Midbrain (tissue), 1 donor: ENCODE measurements at places on chromosomes 6 and 20.

DNA sequence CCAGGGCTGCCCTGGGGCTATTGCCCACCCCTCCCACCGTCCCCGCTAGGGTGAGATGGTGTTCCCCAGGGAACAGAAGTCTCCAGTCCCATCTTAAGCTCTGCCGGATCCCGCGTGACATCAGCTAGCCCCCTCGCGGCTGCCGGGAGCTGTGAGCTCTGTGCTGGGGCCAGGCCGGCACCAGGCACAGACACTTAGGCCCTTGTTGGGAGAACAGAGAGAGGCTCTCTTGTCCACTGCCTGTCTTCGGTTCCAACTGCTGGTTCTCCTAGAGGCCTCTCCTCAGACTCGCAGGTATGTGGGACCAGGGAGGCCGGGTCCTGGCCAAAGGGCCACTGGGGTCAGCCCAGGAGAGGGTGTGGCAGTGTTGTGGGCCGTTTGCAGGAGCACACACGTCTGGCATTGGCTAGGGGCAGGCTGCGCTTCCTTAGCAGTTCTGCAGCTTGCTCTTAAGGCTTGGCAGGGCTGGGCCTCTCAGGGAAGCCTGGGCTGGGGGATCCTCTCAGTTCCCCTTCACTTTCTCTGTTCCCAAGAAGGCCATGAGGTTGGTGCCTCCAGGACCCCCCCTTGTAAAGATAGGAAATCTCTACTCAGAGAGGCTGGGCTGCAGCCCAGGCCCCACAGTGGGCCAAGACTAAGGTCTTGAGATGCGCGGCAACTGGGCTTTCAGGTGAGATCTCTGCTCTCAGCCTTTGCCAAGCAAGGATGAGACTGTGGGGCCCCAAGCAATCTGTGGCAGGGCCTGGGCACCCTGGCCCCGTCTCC is 6.3 kb downstream of the SGK2 start:
- peak; percentile 82 for DNase-seq

DNA sequence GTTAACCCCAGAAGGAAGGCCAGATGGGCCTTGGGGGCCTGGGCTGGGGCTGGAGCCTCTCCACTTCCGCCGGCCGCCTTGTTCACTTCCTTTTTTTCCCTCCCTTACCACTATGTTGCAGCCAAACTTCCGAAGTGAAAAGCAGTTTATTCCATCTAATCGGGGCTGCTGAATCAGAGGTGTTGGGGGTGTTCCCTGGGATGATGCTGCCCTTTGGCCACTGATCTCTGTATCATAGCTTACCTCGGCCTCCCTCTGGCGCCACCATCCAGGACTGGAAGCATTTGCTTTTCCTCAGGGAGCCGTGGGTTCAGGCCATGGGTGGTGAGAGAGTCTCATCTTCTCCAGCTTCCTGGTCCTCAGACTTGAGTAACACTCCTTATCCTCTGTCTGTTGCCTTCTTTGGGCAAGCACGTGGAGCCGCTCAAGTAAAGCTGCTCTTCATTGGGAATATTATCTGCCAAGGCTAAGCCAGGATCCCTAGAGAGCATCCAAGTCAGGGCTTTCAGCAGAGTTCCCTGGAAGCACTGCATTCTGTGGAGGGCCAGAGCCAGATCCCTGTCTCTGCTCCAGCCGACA is 39.6 kb downstream of the SLX4IP start:
- DNase-seq, result peak; percentile 8

DNA sequence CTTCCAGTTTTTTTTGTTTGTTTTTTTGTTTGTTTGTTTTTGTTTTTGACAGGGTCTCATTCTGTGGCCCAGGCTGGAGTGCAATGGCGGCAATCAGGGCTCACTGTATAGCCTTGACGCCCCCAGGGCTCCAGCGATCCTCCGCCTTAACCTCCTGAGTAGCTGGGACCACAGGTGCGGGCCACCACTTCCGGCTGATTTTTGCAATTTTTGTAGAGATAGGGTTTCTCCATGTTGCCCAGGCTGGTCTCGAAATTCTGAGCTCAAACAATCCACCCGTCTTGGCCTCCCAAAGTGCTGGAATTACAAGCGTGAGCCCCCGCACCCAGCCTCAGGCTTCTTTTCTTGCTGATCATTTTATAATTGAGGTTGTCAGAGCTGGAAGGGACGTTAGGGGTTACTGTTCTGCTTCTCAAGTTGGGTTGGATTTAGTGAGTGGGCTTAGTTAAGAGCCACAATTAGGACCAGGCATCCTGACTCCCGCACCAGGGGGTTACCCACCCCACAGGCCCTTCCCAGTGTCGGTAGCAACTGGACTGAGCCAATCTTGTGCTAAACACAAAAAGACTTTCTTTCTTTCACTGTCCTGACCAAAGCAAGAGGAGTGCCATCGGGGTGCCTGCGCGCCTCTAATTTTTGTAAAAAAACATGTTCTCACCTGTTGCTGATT is 13.1 kb upstream of the ZSCAN9 start:
- DNase-seq, result no peak

- no peak for DNase-seq
Observed at GRCh38 chr6:153424719-153425400, 293.8 kb upstream of the RGS17 start.

GRCh38 chr6:112485827-112486212 is 138.7 kb downstream of the RFPL4B start:
- DNase-seq, result no peak

GRCh38 chr20:44979090-44979621 is 12.8 kb downstream of the STK4 start:
- DNase-seq, result peak; percentile 21

- DNase-seq, result no peak
Observed at GRCh38 chr20:31594558-31595379, 10.3 kb upstream of the ID1 start.

DNA sequence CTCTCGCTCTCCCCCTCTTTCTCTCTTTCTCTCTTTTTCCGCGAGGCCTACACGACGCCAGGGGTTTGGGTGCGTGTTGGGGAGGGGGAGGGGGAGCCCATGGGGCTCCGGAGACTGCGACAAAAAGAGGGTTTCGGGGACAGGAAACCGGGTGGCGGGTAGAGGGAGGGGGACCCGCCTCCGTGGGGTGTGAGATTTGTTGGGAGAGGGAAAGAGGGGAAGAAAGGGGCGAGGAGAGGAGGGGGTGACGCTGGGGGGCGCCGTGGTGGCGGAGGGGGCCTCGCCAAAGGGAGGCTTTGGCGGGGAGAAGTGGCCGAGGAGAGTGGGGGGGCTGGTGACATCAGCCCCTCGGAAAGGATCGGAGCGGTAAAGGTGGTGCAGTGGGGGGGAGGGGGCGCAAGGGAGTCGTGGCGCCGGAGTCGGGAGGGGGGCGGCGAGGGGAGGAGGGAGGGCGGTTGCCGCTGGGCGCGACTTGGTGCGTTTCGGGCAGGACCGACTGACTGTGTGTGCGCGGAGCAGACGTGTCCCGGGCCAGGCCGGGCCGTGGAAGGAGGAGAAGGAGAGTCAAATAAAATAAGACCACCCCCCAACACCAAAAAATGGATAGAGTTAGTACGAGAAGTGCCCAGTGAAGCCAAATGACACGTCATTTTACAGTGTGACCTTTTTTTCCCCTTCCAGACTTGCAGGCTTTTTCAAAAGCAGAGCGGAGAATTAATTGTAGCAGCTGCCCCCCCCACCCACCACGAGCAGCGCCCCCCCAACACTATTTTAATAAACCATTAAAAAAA is 39.8 kb downstream of the GNAS start:
- peak; percentile 38 for DNase-seq

DNA sequence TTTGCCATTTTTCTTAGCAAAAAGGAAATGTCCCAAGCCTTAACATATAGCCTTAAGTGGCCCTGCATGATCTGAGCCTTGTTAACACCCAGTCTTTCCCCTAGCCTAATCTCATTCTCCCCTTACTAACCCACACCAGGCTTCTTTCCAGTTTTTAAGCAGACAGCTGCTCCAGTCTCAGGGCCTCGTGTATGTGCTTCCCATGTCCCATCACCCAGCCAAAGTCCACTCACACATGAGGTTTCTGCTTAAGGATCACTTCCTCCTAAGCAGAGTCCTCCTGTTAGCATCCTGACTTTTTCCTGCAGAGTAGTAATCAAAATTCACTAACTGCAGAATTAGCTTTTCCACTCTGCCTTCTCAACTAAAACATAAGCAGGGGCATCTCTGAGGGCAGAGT is 96.1 kb downstream of the SMLR1 start:
- no peak for DNase-seq

- peak; percentile 58 for DNase-seq
Observed at GRCh38 chr6:163329991-163330390, 84.5 kb upstream of the QKI start.

- no peak for DNase-seq
Observed at GRCh38 chr20:10579942-10580341, 93.9 kb downstream of the JAG1 start.

- DNase-seq, result no peak
Observed at GRCh38 chr20:35604449-35604747, 11.2 kb upstream of the SPAG4 start.

GRCh38 chr6:33714385-33715040 is 3.0 kb upstream of the UQCC2 start:
- no peak for DNase-seq

- no peak for DNase-seq
Observed at GRCh38 chr20:58340853-58341252, 31.3 kb downstream of the RAB22A start.

DNA sequence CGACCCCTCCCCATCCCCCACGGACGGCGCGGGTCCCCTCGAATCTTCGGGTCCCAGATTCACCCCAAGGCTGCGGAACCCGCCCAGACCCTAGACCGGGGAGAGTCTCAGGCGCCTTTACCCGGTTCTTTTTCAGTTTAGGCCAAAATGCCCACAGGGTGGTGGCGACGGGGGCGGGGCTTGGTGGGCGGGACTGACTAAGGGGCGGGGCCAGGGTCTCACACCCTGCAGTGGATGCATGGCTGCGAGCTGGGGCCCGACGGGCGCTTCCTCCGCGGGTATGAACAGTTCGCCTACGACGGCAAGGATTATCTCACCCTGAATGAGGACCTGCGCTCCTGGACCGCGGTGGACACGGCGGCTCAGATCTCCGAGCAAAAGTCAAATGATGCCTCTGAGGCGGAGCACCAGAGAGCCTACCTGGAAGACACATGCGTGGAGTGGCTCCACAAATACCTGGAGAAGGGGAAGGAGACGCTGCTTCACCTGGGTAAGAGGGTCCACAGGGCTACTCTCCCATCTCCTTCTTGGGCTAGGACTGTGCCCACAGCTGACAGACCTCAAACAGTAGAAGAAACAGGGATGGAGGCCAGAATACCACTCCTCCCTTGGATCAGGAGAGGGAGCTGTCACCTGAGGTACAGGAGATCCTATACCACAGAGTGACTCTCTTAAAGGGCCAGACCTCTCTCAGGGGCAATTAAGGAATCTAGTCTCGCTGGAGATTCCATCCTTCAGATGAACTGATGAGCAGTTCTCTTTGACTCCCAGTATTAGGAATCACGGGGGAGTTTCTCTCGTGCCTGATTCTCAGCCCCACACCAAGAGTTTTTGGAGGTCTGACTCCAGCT is 942 bp downstream of the HLA-E start:
- no peak for DNase-seq

GRCh38 chr6:146878952-146879340 is 280.2 kb downstream of the ADGB start:
- DNase-seq, result no peak

GRCh38 chr20:16537025-16537665 is 36.1 kb downstream of the KIF16B start:
- DNase-seq, result no peak

GRCh38 chr6:45743028-45743615 is 272.5 kb downstream of the CLIC5 start:
- no peak for DNase-seq

DNA sequence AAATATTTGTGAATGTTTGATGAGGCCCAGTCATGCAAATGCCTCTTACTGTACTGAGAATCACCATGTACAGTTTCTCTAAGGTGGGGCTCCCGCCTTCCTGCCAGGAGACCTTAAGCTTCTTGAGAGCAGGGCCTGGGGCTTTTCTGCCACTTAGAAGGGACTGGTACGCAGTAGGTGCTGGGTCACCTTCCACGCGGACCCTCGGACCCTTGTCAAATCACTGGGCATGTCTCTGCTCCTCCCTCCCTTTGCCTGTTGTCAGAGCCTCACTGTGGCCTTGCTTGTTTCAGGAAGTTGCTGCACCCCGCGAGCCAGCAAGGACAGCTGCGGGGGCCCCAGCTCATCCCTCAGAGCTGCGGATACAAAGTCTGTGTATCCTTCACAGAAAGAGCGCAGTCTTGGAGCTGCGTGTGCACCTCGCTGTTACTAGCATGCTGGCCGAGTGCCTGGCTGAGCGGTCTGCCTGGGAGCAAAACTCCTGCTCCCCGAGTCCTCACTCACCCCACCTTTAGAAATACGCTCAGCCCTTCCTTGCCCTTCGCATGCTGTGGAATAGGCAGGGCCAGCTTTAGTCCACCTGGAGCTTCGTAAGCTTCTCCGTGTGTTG is 30.7 kb upstream of the IRF4 start:
- no peak for DNase-seq

DNA sequence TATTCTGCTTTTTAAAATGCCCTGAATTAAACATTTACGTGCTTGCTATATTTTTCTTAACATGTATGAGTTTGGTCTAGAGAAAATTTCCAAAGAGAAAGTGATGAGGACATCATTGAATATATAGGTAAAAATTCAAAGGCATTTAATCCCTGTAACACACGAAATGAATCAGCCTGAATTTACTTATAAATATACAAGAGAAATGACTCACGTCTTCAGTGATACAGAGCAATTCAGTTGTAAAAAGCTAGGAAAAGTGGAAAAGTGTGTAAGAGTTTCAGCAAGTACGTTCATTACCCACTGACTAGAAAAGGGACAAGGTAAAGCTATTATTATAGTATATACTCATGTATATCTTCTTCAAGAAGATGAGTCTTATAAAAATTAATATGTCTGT is 124.8 kb downstream of the HIVEP1 start:
- DNase-seq, result no peak

DNA sequence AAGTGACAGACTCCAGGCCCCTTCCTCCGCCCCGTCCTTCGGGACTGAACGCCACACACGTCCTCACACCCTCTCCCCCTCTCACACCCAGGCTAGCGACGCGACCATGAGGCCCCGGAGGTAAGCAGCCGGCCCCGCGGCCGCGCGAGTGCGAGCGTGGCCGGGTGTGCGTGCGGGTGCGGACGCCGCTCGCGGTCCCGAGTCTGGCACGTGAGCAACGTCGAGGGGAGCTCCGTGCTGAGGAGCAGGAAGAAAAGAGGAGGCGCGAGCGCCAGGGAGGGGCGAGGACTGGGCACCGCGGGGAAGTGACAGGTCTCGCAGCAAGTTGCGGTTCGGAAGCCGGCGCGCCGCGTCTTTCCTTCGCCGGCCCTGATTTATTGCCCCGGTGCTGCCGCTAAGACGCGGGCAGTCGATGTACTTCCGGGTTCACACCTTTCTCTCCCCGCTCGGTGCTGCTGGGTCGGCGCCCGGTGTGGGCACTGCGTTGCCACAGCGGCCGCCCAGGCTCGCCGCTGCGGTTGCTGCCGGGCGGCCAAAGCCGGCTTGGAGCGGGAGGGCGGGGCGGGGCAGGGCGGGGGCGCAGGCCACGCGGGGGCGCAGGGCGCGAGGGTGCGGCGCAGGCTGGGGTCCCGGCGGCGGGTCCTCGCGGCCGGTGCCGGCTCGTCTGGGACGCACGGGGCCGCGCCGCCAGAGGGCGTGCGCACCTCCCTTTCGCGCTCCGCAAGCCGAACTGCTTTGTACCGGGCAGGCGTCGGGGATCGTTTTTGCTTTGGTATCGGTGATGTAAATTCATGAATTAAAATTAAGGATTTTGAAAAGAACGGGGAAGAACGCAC is 15.8 kb upstream of the LIN28B start:
- DNase-seq, result peak; percentile 45
